Epithelial cell of esophagus (primary cell): ENCODE measurements at places on chromosomes 7 and 10.

DNA sequence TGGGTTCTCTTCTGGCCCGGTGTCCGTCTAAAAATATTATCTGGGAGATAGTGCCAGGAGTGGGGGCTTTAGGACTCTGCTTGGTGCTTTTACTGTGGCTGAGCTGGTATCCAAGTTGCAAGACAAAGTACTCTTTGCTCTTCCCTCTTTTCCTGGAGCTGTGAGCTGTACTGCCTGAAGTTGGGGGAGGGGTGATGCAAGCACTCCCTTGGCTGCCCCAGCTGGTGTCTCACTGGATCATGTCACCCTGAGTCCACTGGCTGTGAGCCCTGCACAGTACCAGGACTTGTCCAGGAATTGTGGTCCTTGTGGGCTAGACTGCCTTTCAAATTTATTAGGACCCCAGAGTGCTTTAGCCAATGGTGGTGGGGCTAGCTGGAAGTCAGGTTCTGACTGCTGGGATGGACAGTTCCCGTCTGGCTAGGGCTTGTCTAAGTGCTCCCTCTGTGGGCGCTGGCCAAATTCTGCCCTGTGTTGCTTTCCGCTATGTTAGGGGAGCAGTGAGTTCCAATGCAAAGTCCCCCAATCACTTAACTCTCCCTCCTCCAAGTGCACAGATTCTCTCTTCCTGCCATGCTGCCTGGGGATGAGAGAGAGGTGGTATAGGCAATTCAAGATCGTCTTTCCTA, 13.1 kb downstream of the CC2D2B start:
- no peak for DNase-seq

DNA sequence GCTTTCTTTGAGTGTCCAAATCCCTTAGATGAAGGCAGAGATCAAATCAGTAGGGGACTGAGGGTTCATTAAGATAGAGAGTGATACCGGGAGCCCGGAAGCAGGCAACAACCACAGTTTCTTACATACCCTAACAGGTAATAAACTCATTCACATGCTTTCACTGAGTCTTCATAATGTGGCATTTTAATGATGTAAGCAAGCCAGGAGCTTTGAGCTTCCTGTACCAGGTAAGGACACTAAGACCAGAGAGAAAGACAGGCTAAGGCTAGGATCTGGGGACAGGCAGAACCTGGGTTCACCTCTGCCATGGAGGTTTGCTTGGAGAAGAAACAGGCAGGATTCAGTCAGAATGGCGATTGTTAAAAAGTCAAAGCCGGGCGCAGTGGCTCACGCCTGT, 618.3 kb downstream of the GALNT17 start:
- DNase-seq = no peak

DNA sequence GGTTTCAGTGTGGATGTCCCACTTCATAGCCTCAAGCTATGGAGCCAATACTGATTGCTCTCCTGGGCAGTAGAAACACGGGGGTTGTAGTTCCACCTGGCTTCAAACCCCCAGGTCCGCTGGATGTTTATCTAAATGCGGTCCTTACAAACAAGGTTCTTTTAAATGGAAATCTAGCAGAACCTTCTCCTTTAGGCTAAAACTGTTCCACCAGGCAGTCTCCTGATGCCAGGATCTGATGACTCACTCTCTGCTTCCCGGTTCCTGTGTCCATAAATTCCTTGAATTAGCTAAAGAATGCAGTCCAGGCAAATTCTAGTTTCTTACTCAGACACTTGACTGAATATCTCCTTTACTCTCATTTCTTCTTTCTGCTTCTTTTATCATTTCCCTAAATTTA, 108.4 kb upstream of the FAM3C start:
- DNase-seq = peak; percentile 62

GRCh38 chr10:110167149-110167548, 40.3 kb upstream of the MXI1 start:
- DNase-seq = no peak

DNA sequence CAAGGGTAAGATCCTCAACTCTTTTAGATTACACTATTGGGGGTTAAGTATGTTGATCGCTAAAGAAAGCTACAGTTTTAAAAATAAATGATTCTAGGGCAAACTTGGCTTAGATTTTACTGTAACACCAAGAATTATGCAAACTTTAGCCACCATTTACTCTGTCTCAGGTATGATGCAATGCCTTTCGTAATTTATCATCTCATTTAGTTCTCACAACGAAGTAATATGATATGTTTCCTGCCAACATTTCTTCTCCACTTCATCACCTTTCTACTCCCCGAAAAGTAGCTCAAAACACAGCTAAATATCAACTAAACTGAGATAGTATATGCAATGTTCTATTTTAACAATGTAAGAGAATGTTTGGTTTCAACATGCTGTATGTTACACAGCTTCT, 21.1 kb downstream of the FAM133B start:
- DNase-seq = no peak

- no peak for DNase-seq
Observed at GRCh38 chr10:5655121-5655520, 11.3 kb downstream of the ASB13 start.

GRCh38 chr7:43196379-43196778, 83.9 kb downstream of the HECW1 start:
- peak; percentile 39 for DNase-seq

DNA sequence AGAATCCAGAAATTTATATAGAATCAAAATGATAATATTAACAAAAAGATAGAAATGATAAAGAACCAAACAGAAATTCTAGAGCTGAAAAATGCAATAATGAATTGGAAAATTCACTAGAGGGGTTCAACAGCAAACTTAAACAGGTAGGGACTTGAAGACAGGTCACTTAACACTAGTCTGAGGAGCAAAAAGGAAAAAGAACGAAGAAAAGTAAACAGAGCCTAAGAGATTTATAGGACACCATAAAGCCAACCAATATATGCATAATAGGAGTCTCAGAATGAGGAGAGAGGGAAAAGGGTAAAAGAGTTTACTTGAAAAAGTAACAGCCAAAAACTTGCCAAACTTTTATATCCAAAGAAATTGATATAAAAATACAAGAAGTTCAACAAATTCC, 44.3 kb upstream of the RET start:
- DNase-seq = no peak

DNA sequence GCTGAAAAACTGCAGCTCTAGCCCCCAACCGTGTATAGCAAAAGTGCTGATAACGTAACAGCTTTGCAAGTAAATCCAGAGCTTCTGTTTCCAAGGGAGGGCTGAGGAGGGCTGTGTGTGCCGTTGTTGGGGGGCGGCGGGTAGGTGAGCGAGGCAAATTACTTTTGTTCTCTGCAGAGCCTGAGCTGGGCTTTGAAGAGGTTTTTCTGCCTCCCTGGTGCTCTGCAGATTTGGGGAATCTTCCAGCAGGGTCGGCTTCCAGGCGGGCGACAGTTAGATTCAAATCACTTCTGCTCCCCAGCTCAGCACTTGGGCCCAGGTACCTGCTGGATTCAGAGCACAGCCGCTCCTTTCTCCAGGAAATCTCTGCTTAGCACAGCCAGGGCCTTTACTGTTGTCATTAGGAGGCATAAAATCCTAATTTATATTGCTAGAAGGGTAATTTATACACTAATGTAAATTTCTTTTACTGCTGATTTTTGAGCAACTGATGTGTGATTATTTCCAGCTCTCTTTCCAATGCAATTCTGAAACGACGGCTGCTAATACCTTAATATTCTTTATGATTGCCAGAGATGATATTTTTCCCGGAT, 442.4 kb downstream of the TYW1 start:
- no peak for DNase-seq

DNA sequence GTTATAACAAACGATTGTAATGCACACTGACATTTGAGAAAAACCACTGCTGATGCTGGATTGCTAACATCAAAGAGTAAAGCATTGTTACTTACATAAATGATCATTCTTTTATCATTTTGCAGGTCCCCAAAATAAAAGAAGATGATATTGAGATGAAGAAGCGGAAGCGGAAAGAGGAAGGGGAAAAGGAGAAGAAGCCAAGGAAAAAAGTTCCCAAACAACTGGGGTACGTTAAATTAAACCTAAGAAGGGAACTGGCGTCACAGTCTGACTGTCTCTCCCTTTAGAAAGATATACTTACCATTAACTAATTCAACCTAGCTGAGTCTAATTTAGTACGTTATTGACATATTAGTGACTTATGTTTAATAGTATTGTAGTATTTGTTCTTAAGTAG, 28.1 kb downstream of the UBN2 start:
- no peak for DNase-seq

DNA sequence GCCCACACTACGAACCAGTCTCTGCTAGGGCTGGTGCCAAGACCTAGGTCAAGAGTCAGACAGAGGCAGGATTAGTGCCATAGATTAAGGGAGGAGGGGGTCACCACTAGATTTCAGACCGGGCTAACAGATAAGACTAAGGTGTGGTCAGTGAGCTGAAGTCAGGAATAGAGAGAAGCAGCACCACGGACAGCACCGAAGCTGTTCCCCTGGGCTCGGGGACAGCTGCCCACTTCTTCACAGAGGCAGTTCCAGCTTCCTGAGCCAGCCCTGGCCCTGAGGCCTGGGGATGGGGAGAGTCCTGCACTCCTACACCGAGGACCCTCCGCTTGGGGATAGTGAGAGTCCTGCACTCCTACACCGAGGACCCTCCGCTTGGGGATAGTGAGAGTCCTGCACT, 11.2 kb upstream of the JAKMIP3 start:
- DNase-seq = no peak
